ENCODE measurements at places on chromosomes 5 and 9.

- peak; percentile 12 for DNase-seq
These were observed 37.5 kb downstream of the SPOCK1 start for GRCh38 chr5:137461391-137462264.

DNA sequence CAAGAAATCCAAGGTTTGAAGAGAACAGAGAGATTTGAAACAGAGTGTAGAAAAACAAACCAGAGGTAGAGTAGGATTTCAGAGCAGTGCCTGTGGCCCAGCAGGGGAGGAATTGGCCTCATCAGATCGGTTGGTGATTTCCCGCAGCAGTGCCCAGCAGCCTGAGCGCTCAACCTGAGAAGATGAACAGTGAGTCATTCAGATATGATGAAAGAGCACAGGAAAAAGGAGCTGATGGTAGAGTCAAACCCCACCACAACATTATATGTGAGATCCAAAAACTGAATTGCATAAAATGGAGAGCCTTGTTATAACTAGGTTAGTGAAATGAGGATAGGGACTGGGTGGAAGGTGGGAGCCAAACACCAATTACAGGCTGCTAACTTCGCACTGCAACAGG is 248.9 kb downstream of the PIK3R1 start:
- no peak for DNase-seq

DNA sequence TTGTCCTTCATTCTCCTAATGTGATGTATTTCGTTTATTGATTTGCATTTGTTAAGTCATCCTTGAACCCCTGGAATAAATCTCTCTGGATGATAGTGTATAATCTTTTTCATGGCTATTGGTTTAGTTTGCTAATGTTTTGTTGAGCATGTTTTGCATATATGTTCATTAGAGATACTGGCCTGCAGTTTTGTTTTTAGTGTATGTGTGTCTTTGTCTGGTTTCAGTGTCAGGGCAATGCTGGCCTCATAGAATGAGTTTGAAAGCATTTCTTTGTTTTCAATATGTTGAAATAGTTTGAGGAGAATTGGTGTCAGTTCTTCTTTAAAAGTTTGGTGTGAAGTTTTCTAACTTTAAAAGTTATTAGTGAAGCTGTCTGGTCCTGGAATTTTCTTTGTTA is 149.6 kb upstream of the ATP10B start:
- no peak for DNase-seq

DNA sequence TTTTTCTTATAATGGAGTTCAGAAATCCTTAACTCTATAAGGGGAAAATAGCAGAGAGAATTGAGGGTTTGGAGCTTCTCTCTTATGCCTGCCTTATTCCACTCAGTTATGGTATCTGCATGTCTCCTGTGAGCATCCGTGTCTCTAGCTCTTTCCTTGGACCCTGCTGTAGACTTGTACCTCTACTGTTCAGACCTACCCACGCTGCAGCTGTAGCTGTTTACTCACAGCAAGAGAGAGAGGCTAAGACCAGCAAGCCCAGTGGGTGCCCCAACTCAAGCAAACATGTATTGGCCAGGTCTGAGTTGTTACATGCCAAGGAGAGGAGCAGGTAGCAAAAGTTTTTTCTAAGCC is 7.1 kb upstream of the PCSK1 start:
- DNase-seq, result no peak

DNA sequence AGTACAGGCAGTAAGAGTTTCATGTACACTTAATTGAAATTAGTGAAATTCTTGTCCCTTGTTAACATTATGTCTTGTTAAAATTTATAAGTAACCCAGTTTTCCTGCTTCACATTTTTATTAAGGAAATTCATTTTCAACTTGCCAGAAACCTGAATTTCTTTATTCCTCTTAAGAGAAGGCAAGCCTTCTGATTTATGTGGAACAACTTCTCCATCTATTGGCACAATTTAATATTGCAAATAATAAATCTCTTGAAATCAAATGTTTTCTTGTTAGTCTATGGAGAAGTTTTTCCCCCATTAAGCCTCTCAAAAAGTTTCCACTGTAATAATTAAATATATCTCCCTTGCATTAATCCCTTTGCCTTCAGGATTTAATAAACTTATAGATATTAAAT is 33.8 kb upstream of the ACO1 start:
- no peak for DNase-seq

GRCh38 chr9:19781240-19781639 is 7.6 kb downstream of the SLC24A2 start:
- no peak for DNase-seq

- no peak for DNase-seq
These were observed 59.1 kb downstream of the CHSY3 start for GRCh38 chr5:129963359-129963758.

GRCh38 chr9:93082841-93083411 is 13.1 kb upstream of the CARD19 start:
- DNase-seq, result no peak

DNA sequence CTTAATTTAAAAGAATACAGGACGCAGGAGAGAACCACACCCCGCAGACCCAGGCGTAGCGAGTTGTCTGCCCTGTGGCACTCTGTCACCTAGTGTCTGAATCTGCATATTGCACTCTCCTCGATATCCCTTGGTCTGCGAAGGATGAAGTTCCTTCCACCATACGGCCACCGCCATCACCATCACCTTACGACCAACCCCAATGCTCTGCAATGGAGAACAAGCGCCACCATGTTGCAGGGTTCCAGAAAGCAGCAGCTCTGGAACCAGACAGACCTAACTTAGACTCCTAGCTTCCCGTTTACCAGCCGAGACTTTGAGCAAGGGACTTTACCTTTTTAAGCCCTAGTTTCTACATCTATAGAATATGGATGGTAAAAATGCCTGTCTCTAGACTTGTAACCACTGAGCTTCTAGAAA is 77.4 kb upstream of the DMRT1 start:
- DNase-seq, result peak; percentile 93

GRCh38 chr5:43065387-43065947 is 25.3 kb upstream of the ANXA2R start:
- no peak for DNase-seq

Data from iPS DF 19.7 (cell line).